ENCODE measurements at places on chromosomes 4 and X.

DNA sequence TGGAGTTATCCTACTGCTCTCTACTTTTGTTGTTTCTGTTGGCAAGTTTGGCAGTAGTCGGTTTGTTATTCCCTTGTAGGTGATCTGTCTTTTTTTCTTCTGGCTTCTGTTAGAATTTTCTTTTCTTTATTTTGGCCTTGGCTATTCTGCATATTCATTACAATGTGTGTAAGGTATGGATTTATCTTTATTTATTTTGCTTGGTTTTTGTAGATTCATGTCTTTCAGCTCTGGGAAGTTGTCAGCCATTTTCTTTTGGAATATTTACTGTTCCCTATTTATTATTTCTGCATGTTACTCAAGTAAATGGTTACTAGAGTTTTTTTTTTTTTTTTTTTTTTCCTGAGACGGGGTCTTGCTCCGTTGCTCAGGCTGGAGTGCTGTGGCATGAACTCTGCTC is 12.6 kb downstream of the ADD1 start:
- DNase-seq = no peak

- DNase-seq = no peak
Measured at GRCh38 chr4:140874056-140874455, 117.9 kb upstream of the TBC1D9 start.

- DNase-seq = no peak
Measured at GRCh38 chr4:104451573-104451972, 43.1 kb downstream of the CXXC4 start.

GRCh38 chr4:41546638-41547037 is 8.7 kb downstream of the LIMCH1 start:
- no peak for DNase-seq

GRCh38 chr4:181952478-181952877 is 290.7 kb upstream of the TENM3 start:
- no peak for DNase-seq

DNA sequence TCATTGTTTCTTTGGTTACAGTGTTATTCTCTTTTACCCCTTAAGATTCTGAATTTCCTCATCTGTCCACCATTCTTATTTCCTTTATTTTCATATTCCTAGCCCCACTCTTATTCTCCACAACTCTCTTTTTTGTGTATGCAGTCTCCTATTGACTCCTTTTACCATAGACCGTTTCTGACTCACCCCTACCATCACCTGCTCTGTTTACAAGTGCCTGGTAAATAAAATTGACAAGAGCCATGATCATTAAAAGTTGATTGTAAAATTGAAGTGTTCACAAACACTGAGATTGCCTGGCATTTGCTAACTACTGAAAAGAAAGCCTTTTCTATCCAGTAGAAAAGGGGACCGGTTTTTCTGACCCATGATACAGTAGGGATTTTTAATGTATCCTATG is 54.4 kb downstream of the MRPL1 start:
- no peak for DNase-seq

GRCh38 chr4:78058591-78059523 is 1.7 kb downstream of the FRAS1 start:
- peak; percentile 19 for DNase-seq

- no peak for DNase-seq
Measured at GRCh38 chr4:63901304-63901703, 507.9 kb downstream of the TECRL start.

- DNase-seq = no peak
Measured at GRCh38 chr4:21884615-21885014, 64.0 kb downstream of the KCNIP4 start.

DNA sequence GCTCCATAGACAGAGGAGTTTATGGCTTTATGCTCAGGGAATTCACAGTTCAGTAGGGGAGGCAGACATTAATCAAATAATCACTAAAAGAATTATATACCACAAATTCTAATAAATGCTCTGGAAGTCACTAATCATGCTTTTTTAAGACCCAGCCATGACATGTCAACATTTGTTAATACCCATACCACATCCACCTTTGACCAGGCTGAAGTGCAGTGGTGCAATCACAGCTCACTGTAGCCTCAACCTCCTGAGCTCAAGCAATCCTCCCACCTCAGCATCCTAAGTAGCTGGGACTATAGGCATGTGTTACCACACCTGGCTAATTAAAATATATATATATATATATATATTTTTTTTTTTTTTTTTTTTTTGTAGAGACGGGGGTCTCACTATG is 12.8 kb upstream of the SCD5 start:
- no peak for DNase-seq

DNA sequence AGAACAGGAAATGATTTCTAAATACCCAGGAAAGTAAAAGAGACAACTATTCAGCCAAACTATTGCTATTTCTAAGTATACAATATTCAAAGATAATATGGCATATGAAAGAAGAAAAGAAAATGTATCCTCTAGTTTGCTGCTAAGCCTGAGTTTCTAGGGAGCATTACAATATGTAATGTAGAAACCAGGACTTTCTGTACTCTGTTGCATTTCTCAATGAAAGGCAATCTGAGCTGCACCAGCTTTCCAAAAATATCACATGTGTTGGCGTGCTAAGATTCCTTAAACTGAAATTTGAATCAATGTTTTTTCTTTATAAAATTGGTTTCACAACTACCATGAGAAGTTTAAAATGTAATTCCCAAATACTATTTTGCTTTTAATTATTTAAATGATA is 129.6 kb downstream of the ANK2 start:
- DNase-seq = no peak

GRCh38 chr4:118834070-118834469 is 1.9 kb downstream of the SEC24D start:
- DNase-seq = no peak

DNA sequence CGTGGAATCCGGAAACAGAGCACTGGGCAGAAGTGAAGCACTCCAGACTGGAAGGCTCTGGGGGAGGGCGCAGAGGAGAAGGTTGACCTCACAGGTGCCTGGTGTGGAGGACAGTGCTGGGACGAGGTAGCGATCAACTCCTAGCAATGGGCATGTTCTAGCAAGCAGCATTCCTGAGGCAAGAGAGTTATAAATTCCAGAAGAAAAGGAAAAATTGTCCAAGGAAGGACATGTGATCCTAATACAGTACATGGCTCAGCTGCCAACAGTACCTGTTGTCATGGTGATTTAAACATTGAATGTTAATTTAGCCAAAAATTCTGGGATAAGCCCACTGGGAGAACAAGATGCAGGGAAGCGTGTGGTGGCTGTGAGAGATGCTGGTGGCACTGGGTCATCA is 8.2 kb downstream of the ARHGAP4 start:
- no peak for DNase-seq

GRCh38 chr4:129917651-129918050 is 821.7 kb downstream of the C4orf33 start:
- no peak for DNase-seq

DNA sequence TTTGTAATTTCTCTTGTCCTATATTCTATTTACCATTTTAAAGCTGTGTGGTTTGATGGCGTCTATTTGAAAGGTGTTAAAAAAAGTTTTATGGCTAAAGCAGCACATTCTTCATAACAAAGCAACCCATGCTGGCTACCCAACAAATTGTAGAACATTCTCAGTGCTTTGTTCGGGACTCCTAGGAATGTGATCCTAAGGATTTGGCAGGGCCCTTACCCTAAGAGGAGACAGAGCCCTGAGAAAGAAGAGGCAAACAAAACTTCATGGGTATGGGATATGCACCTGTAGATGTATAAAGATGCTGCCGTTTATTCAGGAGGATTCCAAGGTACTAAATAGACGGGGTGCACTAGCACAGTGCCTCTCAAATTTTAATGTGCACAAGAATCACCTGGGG is 370.8 kb upstream of the DIPK2B start:
- no peak for DNase-seq

- DNase-seq = no peak
Measured at GRCh38 chrX:71440401-71440800, 74.2 kb downstream of the TAF1 start.

GRCh38 chrX:120372667-120373370 is 10.9 kb downstream of the ATP1B4 start:
- no peak for DNase-seq

GRCh38 chr4:74441744-74442143 is 3.2 kb upstream of the AREG start:
- DNase-seq = no peak

DNA sequence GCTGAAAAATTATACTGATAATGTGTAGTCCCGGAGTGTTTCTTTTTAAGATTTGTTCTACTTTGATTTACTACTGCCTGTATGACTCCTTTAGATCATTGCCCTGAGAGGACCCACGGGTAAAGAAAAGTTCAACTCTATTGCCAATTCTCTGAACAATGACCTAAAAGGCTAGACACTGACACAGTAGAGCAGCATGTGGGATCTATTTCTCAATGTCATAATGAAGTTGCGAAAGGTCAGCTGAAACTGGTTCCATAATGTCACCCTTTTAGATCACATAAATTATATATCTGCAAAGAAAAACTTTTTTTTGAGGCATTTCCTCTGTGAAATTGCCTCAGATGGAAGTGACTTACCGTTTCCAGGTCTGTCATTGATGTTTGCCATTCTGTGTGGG is 67.4 kb downstream of the GLRB start:
- no peak for DNase-seq

DNA sequence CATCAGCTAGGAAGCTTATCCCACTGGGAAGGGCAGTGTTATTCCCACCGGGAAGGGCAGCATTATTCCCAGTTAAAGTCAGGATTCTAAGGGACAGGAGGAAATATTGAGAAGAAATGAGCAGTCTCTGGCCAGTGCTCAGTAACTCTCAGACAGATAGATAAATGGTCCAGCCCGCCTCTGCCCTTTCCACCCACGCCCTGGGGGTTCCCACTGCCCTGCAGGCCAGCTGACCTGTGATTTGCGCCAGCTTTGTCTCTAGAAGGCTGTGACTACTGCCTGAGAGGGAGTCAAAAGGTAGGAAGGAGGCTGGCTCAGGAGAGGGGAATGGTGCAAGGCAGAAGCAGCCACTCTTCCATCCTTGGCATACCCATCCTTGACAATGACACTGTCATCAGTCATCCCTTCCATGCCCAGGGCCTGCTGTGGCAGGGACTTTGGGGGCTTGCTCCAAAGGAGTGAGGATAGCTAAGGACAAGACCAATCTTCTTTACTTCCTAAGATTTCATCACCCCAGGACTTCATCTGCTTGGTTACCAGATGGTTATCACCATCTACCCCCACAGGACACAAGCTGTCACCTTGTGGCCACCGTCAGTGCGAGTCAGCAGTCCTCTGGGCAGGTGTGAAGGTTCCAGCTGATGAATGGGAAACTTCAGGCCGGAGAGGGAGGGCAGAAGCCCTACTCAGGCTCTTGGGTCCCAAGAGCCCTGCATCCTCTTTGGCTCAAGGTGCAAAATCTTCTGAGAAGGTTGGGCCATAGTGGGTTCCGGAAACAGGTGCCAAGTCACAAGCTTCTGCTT is 49.5 kb downstream of the SEPSECS start:
- no peak for DNase-seq

- DNase-seq = no peak
Measured at GRCh38 chr4:174648812-174649211, 126.5 kb upstream of the HPGD start.

DNA sequence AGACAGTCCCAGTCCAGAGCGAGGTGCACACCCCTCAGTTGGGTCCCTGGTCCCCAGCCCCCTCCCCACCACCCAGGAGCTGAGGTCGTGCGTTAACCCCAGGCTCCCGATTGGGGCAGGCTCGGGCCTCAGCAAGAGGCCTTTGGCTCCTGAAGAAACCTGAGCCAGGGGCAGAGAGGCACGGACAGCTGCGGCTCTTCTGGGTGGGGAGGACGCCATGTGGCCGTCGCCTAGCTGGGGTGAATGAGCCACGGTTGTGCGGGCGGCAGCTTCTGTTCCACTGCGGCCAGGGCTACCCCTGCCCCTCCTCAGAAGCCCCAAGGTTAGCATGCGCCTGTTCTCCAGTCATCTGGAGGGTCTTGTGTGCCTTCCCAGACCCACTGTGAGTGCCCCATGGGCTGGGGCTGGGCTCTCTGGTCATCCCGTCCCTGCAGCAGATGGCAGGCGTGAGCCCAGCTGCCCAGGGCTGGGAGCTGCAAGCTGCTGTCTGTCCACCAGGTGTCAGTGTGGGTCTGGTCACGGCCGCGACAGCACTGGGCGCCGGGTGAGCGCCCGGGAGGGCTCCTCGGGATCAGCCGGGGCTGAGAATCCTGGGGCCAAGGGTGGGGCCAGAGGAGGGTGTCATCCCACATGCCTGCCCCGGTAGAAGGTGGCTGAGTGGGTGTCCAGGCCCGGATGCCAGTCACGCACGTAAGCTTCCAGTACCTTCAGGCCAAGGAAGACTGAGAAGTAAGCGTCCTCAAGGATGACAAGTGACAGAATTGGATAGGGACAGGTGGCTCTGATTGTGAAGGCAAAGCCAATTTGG is 21.9 kb downstream of the ATP2B3 start:
- DNase-seq = peak; percentile 23

GRCh38 chr4:85595098-85595775 is 120.3 kb downstream of the ARHGAP24 start:
- no peak for DNase-seq

GRCh38 chr4:8199594-8200301 is 658 bp downstream of the SH3TC1 start:
- DNase-seq = no peak

DNA sequence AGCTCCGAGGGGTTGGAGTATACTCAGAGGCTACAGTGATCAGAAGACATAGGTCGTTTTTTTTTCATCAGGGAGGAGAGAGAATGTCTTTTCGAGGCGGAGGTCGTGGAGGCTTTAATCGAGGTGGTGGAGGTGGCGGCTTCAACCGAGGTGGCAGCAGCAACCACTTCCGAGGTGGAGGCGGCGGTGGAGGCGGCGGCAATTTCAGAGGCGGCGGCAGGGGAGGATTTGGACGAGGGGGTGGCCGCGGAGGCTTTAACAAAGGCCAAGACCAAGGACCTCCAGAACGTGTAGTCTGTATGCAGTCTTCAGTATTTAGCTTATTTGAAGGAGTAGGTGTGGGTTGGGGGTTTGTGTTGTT is 500 bp downstream of the GAR1 start:
- DNase-seq = no peak

DNA sequence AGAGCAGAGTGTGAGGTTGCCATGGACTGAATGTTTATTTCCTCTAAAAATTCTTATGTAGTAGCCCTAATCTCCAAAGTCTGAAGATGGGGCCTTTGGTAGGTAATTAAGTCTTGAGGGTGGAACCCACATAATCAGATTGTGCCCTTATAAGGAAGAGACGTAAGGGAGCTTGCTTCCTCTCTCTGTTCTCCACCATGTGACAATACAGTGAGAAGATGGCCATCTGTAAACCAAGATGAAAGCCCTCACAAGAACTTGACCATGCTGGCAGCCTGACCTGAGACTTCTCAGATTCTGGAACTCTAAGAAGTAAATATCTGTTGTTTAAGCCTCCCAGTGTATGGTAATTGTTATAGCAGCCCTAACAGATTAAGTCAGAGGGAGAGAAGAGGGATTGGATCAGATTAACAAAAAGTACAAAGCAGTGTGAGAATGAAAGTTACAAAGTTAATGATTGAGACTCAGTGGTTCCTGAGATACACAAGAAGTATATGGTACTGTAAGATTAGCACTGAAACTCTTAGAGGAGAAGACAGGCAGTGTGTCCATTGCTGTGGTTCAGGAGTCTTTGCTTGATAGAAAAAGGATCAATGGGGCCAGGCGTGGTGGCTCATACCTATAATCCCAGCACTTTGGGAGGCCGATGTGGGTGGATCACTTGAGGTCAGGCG is 82.5 kb upstream of the GC start:
- no peak for DNase-seq

GRCh38 chr4:52657292-52657617 is 1.8 kb downstream of the USP46 start:
- no peak for DNase-seq

- no peak for DNase-seq
Measured at GRCh38 chr4:185004562-185005218, 13.6 kb upstream of the HELT start.

- DNase-seq = peak; percentile 78
Measured at GRCh38 chrX:108307132-108308085, 130.8 kb downstream of the COL4A6 start.

Measured in HepG2 (cell line).